Kidney capillary endothelial cell (primary cell): ENCODE measurements at places on chromosomes 6 and 20.
A peak's percentile ranks its signal among the peaks of the same experiment; 100 is the strongest.

GRCh38 chr6:46815130-46815529, 21.9 kb downstream of the MEP1A start:
- DNase-seq: no peak

DNA sequence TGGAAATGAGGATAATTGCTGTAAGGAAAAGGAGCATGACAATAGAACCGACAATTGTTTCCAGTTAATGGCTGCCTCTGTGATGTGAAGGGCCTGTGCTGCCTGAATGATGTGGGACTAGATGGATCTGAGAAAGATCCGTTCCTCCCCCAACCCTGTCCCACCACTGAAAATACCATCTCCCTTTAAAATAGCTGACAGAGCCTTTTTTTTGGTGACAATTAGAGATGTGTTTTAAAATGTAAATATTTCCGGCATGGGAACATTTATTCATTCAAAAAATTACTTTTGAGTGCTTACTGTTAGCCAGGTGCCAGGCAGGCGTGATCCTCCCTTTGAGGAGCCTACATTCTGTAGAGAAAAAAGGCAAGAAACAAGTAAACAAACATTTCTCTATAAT, 72.4 kb upstream of the SUPT3H start:
- no peak for DNase-seq

GRCh38 chr20:12049125-12049524, 131.4 kb downstream of the BTBD3 start:
- no peak for DNase-seq

DNA sequence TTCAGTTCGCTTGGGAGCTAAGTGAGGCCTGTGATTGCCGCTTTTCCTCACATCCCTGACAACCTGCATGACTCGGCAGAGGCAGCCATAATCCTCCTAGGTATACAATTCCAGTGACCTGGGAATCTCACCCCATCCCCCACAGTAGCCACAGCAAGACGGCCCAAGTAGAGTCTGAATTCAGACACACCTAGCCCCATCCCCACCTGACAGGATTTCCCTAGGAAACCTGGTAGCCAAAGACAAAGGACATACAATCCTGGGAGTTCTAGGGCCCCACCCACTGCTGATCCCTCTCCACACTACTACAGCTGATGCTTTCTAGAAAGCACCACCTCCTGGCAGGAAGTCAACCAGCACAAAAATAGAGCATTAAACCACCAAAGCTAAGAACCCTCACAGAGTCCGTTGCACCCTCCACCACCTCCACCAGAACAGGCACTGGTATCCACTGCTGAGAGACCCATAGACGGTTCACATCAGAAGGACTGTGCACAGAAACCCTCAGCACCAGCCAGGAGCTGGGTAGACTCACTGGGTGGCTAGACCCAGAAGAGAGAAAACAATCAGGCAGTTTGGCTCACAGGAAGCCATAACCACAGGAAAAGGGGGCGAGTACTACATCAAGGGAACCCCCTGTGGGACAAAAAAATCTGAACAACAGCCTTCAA, 17.9 kb upstream of the RUNX2 start:
- no peak for DNase-seq

DNA sequence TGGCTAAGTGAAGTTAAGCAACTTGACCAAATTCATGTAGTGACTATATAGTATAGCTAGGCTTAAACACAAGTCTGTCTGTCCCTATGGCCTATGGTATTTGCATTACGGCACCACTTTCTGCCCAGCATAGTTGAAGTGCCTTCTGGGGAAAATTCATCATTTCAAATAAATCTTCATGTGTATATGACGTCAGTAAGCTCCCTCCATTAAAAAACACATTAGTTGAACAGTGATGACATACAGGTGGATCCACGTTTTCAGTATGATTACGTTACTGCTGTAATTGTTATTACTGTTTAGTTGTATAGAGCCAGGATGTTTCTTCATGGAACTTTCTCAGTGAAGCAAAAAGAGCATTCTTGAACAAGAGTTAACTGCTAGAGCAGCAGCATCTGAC, 96.2 kb downstream of the TENT5A start:
- DNase-seq: no peak

DNA sequence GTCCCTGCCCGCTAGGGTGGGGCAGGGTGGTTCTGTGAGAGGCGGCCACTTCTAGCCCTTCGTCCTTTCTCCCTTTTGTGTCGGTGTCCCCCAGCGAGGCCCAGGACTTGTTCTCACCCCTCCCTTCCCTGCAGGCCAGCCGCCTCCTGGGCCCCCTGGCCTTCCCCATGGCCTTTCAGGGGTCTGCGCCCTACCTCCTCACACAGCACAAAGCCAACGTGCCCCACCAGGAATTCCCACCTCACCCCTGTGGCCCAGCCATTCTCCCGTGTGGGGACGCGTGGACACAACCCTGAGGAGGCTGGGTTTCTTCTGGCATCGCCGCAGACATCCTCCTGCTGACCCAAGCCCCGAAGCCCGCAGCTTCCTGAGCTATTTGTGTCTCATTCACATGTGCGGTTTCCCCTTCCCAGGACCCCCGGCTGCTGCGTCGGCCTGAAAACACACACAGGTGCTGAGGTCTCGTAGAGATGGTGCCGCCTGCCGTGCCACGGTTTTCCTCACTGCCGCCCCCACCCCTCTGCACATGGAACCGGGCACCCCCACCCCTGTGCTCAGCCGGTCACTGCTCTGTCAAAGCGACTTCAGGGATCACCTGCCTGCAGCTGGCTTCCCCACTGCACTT, 375.8 kb downstream of the CDH4 start:
- no peak for DNase-seq

DNA sequence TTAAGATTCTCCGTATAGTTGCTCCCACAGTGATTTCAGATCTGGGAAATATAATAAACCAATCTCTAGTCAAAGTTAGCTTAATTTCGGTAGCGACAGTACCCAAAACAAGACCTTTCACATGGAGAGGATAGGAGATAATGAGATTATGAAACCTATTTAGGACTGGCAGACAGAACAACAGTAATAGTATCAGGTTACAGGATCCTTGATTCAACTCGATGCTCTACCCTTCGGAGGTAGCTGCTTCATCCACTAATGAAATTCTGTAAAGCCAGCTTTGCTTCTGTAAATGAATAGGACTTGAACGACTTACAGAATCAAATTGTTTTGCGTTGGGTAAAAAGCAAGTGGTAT, 534 bp upstream of the AKIRIN2 start:
- no peak for DNase-seq

GRCh38 chr20:1002682-1003561, 811 bp upstream of the RSPO4 start:
- DNase-seq: no peak

- DNase-seq: no peak
These were observed at the start of gene KHDRBS2 for GRCh38 chr6:62285612-62286469. KHDRBS2 (minus strand) TSS chr6:62286225.

DNA sequence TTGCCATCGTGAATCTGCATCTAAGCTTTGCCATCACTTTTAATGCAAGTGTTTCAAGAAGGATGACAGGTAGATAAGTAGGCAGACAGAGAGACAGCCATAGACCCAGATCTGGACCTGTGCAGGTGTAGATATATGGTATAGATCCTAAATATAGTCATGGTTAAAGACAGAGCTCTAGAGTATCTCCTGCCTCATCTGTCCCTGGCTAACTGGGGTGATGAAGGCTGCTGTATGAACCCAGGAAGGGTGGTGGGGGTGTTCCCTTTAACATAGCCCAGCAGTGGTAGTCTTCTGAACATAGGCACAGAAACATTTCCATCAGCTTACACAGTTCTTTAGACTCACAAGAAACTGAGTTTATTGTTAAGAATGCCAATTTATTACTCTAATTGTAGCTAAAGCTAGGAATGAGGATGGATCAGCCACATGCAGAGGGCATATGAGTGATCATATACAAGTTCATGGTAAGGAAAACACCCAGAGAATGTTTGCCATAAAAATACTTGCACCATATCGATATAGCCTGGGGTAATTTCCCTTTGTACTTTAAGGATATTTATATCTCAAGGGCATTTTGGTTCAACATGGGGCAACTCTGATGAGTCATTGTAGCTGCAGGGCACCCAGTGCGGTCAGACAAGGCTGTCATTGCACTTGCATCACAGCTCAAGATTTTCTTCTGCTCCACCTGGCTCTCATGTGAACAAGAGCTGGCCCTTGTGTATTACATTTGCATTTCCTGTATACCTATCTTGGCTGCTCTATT, 587.2 kb downstream of the EPM2A start:
- DNase-seq: no peak

- no peak for DNase-seq
These were observed 137.1 kb downstream of the PACRG start for GRCh38 chr6:162864911-162865310.

GRCh38 chr20:50980851-50981713, 22.5 kb downstream of the MOCS3 start:
- peak; percentile 59 for DNase-seq

DNA sequence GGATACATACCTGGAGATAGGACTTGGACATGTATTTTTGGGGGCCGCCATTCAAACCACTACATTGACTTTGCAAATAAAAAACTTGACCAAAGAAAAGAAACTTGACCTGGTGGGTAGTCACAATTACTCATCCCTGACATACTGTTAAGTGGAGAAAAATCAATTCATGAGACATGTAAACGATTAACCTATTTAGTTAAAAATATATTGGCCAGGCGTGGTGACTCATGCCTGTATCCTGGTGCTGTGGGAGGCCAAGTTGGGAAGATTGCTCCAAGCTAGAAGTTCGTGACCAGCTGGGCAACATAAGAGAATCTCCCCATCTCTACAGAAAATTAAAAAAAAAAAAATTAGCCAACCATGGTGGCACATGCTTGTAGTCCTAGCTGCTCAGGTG, 2.5 kb upstream of the SRSF12 start:
- DNase-seq: no peak
